Heart right ventricle (tissue), 16 donors: ENCODE measurements at places on chromosomes 1 and 21.

DNA sequence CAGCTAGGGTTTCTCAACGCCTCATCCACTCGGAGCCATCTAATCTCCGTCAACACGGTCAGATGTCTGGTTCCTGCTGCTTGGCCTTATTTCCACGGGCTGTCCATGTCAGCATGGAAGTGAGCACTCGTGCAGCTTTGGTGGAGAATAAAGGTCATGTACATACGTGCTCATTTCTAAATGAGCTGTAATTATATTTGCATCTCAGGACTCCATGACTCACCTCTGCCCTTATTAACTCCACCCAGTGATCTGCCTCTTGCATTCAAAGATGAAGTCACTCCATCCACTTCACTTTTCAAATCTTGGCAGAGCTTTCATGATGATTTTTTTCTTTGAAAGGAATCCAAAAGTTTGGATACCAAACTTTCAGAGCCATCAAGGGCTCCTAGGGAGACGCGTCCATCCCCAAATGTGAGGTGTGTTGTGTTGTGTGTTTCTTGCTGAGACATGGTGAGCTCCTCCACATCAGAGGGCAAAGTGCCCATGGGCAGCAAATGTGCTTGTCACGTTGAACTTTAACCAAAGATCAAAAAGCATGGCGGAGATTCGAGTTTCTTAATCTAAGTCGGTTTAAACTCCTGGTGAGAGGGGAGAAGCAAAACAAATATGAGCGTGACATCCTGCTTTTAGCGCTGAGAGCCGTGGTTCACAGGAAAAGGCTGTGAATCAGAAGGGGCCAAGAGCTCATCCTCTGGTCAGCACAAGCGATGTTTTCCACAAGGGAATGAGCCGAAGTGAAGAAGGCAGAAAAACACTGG is 68.6 kb upstream of the ERRFI1 start:
- H3K36me3 ChIP-seq: no peaks in the 10 kb centered on the region
- H3K4me3 ChIP-seq: no peak overlapping the region
- DNase-seq: no peak
- peaks cover 14% of the 10 kb centered on the region for H3K4me1 ChIP-seq
- H3K27ac ChIP-seq: peak overlapping the region; percentile 85
- H3K27me3 ChIP-seq: no peaks in the 10 kb centered on the region

- H3K4me1 ChIP-seq: peaks cover 4% of the 10 kb centered on the region
- H3K36me3 ChIP-seq: no peaks in the 10 kb centered on the region
- no peak overlapping the region for H3K27ac ChIP-seq
- no peak for DNase-seq
- H3K4me3 ChIP-seq: no peak overlapping the region
Measured at GRCh38 chr1:68093737-68094136, 43.3 kb upstream of the DIRAS3 start.

GRCh38 chr1:53862507-53862906 is 24.4 kb upstream of the NDC1 start:
- peaks cover 9% of the 10 kb centered on the region for H3K36me3 ChIP-seq
- no peak overlapping the region for H3K27ac ChIP-seq
- no peaks in the 10 kb centered on the region for H3K27me3 ChIP-seq
- H3K4me1 ChIP-seq: no peaks in the 10 kb centered on the region
- DNase-seq: no peak

GRCh38 chr1:55468142-55468795 is 253.1 kb upstream of the USP24 start:
- no peaks in the 10 kb centered on the region for H3K4me1 ChIP-seq
- no peaks in the 10 kb centered on the region for H3K27me3 ChIP-seq
- no peaks in the 10 kb centered on the region for H3K36me3 ChIP-seq
- no peak for DNase-seq
- H3K27ac ChIP-seq: no peak overlapping the region

GRCh38 chr21:36909901-36910561 is 56.4 kb downstream of the HLCS start:
- no peak overlapping the region for H3K27ac ChIP-seq
- DNase-seq: no peak
- H3K36me3 ChIP-seq: no peaks in the 10 kb centered on the region
- no peak overlapping the region for H3K4me3 ChIP-seq
- H3K27me3 ChIP-seq: no peaks in the 10 kb centered on the region

DNA sequence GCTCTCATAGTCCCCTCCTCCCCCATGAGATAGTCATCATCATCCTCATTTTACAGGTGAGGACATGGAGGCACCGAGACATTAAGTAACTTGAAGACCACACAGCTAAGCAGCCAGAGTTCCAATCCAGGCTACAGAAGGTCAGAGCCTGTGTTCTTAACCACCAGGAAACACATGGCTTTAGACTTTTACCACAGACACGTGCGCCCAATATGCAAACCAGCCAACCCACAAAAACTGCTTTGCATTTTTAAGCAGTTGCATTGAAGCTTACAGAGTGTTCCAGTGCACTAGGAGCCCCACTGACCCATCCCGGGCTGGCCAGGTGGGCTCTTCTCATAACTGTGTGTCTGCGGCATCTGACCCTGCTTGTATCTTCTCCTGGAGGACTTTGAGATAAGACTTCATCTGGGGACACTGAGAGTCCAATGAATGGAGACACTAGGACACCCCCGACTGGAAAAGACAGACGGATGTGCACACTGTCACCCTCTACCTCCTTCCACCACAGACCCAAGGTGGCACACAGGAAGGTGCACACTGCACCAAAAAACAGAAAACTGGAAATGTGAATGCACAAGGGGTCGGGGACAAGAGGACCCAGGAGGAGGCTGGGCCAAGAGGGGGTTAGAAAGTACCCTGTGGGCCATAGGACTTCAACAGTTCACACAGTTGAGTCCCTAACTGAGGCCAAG is 56.4 kb downstream of the ETS2 start:
- peaks cover 19% of the 10 kb centered on the region for H3K4me1 ChIP-seq
- no peak overlapping the region for H3K4me3 ChIP-seq
- no peak for DNase-seq
- H3K36me3 ChIP-seq: no peaks in the 10 kb centered on the region

GRCh38 chr21:14120091-14120734 is 90.5 kb downstream of the LIPI start:
- DNase-seq: no peak
- no peaks in the 10 kb centered on the region for H3K36me3 ChIP-seq
- H3K27ac ChIP-seq: no peak overlapping the region
- H3K4me1 ChIP-seq: no peaks in the 10 kb centered on the region
- H3K4me3 ChIP-seq: no peak overlapping the region
- H3K27me3 ChIP-seq: no peaks in the 10 kb centered on the region

GRCh38 chr1:19481826-19482398 is 3.4 kb downstream of the CAPZB start:
- no peak for DNase-seq
- H3K4me1 ChIP-seq: peaks cover 85% of the 10 kb centered on the region
- no peak overlapping the region for H3K27ac ChIP-seq

- no peak overlapping the region for H3K4me3 ChIP-seq
- H3K4me1 ChIP-seq: no peaks in the 10 kb centered on the region
- H3K36me3 ChIP-seq: no peaks in the 10 kb centered on the region
- no peaks in the 10 kb centered on the region for H3K27me3 ChIP-seq
- no peak for DNase-seq
- no peak overlapping the region for H3K27ac ChIP-seq
Measured at GRCh38 chr1:195637539-195637938, 970.7 kb downstream of the KCNT2 start.

GRCh38 chr1:19028546-19029129 is 72.2 kb upstream of the IFFO2 start:
- H3K4me3 ChIP-seq: no peak overlapping the region
- no peak for DNase-seq
- no peak overlapping the region for H3K27ac ChIP-seq
- H3K36me3 ChIP-seq: no peaks in the 10 kb centered on the region

- no peak for DNase-seq
- no peaks in the 10 kb centered on the region for H3K36me3 ChIP-seq
- peaks cover 43% of the 10 kb centered on the region for H3K27me3 ChIP-seq
- H3K4me3 ChIP-seq: no peak overlapping the region
Measured at GRCh38 chr1:5765997-5766913, 226.0 kb downstream of the NPHP4 start.

GRCh38 chr1:54763816-54764132 is 549 bp downstream of the PARS2 start:
- H3K27me3 ChIP-seq: no peaks in the 10 kb centered on the region
- peak overlapping the region; percentile 81 for H3K27ac ChIP-seq
- H3K36me3 ChIP-seq: peaks cover 6% of the 10 kb centered on the region
- peaks cover 13% of the 10 kb centered on the region for H3K4me1 ChIP-seq
- peak overlapping the region; percentile 89 for H3K4me3 ChIP-seq
- no peak for DNase-seq

GRCh38 chr1:206684478-206685333 is at the start of gene MAPKAPK2:
Gene MAPKAPK2 (plus strand): TSS chr1:206684905. CDS start chr1:206685230, 325 bp downstream.
- no peaks in the 10 kb centered on the region for H3K27me3 ChIP-seq
- H3K36me3 ChIP-seq: no peaks in the 10 kb centered on the region
- H3K4me3 ChIP-seq: peak within 1 kb of the TSS; percentile 91

DNA sequence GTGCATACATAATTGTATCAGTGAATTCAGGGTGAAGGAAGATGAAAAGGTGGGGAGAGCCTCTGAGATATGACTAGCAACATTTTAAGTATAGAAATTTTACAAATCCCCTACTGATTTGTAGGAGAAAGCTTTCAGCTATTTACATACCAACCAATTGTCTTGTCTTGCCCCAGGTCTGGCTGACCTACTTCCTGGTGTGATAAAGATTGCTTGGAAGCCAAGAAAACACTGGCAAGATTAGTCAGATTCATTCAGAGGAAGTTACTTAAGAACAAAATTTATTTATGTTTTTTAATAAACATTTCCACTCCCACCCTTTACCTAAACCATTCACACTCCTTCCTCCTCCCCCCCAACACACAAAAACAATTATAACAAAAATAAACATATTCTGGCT is 17.5 kb downstream of the PTGS2 start:
- DNase-seq: no peak
- H3K27ac ChIP-seq: no peak overlapping the region
- H3K4me3 ChIP-seq: no peak overlapping the region
- H3K36me3 ChIP-seq: no peaks in the 10 kb centered on the region

- no peak for DNase-seq
- H3K27ac ChIP-seq: no peak overlapping the region
- no peak overlapping the region for H3K4me3 ChIP-seq
- no peaks in the 10 kb centered on the region for H3K36me3 ChIP-seq
- no peaks in the 10 kb centered on the region for H3K4me1 ChIP-seq
Measured at GRCh38 chr1:186091222-186091720, 283.8 kb downstream of the TPR start.

DNA sequence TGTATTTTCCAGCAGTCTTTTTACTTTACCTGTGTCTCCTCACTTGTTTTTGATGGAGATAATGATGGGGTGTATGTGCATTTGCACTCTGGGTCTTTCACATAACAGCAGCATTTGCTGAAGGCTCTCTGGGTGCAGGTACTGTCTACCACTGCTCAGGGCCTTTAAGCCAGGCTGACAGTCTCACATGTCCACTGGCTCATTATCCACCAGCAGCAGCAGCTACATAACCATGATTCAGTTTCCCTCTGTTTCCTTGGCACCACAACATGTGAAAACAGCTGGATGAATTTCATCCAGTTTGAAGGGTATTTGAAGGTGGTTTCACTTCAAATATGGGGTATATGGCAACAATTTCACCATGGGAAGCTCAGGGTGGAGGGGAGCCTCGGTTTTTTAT is 41.2 kb upstream of the ROR1 start:
- H3K36me3 ChIP-seq: no peaks in the 10 kb centered on the region
- no peaks in the 10 kb centered on the region for H3K27me3 ChIP-seq
- no peak overlapping the region for H3K27ac ChIP-seq
- H3K4me1 ChIP-seq: no peaks in the 10 kb centered on the region
- no peak for DNase-seq

GRCh38 chr21:16837721-16838120 is 675.1 kb upstream of the CXADR start:
- no peak for DNase-seq
- H3K4me1 ChIP-seq: peaks cover 7% of the 10 kb centered on the region
- H3K4me3 ChIP-seq: no peak overlapping the region
- H3K27ac ChIP-seq: no peak overlapping the region

- H3K4me1 ChIP-seq: peaks cover 21% of the 10 kb centered on the region
- H3K27ac ChIP-seq: peak overlapping the region; percentile 76
- H3K27me3 ChIP-seq: no peaks in the 10 kb centered on the region
- no peak overlapping the region for H3K4me3 ChIP-seq
Measured at GRCh38 chr1:15178571-15179484, 25.3 kb downstream of the TMEM51 start.

- H3K4me3 ChIP-seq: no peak overlapping the region
- no peak for DNase-seq
- no peaks in the 10 kb centered on the region for H3K36me3 ChIP-seq
- peak overlapping the region; percentile 68 for H3K27ac ChIP-seq
- peaks cover 48% of the 10 kb centered on the region for H3K4me1 ChIP-seq
Measured at GRCh38 chr1:21292984-21293536, 2.8 kb upstream of the ECE1 start.

- peak overlapping the region; percentile 70 for H3K4me3 ChIP-seq
- H3K27ac ChIP-seq: peak overlapping the region; percentile 94
- peaks cover 6% of the 10 kb centered on the region for H3K4me1 ChIP-seq
- DNase-seq: no peak
- no peaks in the 10 kb centered on the region for H3K27me3 ChIP-seq
- peaks cover 18% of the 10 kb centered on the region for H3K36me3 ChIP-seq
Measured at GRCh38 chr1:145926686-145927062, 610 bp downstream of the RBM8A start.

- peaks cover 9% of the 10 kb centered on the region for H3K36me3 ChIP-seq
- H3K4me1 ChIP-seq: peaks cover 73% of the 10 kb centered on the region
Measured at GRCh38 chr21:25733859-25734653, 648 bp downstream of the ATP5PF start.

DNA sequence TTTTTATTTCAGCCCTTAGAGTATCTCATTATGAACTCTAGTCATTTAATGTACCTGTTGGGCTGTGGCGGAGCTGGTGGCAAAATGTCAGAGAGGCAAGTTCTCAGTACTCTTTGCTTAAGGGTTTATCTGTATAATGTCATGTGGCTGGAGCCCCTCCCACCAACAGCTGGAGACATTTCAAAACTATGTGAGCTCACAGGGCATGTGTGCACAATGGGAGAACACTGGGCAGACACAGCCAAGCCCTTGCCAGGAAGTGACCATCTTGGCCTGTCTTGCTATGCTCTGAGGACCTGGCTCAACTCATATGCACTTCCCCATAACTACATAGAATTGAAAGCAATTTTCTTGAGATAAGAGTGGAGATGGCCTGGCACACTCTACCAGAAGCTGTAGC is 296.4 kb downstream of the PTPRU start:
- H3K4me1 ChIP-seq: no peaks in the 10 kb centered on the region
- no peaks in the 10 kb centered on the region for H3K36me3 ChIP-seq
- no peak for DNase-seq
- no peak overlapping the region for H3K4me3 ChIP-seq

GRCh38 chr1:92408825-92409224 is 77.9 kb downstream of the GFI1 start:
- no peaks in the 10 kb centered on the region for H3K36me3 ChIP-seq
- no peaks in the 10 kb centered on the region for H3K27me3 ChIP-seq
- no peak overlapping the region for H3K27ac ChIP-seq
- no peak overlapping the region for H3K4me3 ChIP-seq
- DNase-seq: no peak

DNA sequence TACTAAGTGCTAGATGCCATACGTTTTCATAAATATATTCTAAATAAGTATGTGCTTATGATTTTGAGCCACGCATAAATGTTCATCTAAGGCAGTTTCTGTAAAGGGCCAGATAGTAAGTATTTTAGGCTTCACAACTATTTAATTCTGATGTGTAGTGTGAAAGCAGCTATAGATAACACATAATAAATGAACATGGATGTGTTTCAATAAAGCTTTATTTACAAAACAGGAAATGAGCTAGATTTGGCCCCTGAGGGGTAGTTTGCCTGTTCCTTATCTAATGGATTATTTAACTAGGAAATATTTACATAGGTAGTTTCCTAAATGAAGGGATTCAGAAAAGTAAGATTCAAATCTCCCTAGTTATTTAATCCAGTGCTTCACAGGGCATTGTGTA is 557.6 kb upstream of the PKN2 start:
- H3K27ac ChIP-seq: no peak overlapping the region
- H3K4me1 ChIP-seq: no peaks in the 10 kb centered on the region
- no peak overlapping the region for H3K4me3 ChIP-seq
- no peak for DNase-seq
